ENCODE measurements at places on chromosomes 1 and 21.

DNA sequence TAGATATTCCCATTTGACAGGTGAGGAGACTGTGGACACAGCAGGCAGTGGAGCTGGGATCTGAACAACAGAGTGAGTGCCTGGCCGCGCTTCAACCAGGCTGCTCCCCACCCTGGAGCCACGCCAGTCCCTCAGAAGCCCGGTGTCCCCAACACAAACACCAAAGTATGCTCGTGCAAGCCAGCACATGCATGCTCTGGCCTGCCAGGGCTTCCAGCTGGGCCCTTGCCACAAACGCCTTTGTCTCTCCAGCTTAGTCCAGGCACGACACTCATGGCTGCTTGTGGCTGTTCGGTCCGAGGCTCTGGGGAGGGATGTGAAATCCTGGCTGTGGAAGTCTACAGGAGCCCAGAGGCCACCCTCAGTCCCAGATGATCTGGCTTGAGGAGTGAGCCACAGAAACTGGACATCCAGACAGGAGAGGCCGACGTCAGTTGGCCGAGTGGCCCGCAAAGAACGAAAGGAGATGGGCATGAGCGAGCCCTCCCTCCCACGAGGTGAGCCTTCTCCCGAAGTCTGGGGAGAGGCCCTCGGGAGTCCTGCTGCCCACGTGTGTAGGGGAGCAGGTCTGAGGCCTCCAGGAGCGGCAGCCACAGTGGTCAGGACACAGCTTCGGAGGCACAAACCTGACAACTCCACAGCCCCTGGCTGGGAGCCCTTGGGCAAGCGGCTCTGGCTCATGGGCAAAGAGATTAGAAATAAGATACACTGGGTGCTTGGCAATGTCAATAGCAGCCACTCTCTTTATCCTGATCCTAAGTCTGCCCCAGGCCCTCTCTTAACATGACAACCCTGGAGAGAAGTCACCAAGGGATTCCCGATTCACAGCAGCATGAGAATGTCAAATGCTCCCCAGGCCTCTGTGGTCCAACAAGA is 117.1 kb upstream of the IFFO2 start:
- DNase-seq: no peak

DNA sequence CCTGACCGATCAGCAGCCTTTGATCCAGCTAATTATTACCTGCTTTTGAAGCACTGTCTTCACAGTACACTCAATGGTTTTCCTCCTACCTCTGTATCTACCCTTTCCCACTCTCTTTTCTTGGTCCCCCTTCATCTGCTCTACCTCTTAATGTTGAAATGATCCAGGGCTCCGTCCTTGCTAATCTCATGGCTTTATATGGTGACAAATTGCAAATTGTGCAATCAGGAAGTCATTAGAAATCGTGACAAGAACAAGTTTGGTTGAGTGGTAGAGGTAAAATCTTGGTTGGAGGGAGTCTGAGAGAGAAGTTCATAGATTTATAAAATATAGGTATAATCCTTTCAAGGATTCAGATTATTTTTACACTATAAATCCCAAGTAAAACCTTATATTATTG is 9.6 kb upstream of the CYB5R1 start:
- no peak for DNase-seq

DNA sequence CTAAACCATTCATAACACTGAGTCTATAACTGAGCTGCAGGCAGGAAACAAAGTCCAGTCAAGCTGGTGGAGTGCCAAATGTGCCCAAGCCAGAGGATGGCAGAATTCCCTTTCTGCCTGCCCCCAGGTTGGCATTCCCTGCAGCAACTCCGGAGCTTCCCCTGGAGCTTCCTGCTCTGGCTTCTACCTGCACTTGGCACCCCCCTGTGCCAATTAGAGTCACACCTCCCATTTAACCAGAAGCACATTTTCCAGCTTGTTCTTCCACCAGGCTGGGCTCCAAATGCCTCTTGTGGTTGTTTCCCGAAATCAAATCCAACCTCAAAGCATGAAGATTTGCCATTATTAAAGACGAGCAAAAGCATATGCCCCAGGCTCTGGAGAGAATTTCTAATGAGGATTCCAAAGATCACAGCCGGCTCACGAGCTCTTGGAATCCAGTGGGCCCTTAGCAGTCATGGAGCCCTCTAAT is 294.5 kb downstream of the RRAGC start:
- no peak for DNase-seq

DNA sequence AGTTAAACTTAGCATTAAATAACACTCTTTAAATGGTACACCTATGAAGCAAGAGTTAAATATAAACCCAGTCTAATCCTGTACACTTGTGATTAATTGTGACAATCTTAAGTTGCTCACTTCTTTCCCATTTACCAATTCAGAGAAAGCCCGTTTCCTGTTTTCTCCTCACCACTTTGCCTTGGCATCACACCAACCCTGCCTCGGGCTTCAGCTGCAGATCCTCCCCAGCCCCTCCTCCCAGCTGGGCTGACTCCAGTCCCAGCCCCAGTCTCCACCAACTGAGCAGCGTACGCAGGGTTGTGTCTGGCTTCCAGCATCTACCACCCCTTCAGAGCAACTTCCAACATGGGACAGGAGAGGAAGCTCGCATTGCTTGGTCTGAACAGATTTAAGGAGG is 4.1 kb downstream of the PYCR2 start:
- peak; percentile 68 for DNase-seq

- no peak for DNase-seq
Observed at GRCh38 chr1:229156872-229157271, 114.0 kb upstream of the RAB4A start.

DNA sequence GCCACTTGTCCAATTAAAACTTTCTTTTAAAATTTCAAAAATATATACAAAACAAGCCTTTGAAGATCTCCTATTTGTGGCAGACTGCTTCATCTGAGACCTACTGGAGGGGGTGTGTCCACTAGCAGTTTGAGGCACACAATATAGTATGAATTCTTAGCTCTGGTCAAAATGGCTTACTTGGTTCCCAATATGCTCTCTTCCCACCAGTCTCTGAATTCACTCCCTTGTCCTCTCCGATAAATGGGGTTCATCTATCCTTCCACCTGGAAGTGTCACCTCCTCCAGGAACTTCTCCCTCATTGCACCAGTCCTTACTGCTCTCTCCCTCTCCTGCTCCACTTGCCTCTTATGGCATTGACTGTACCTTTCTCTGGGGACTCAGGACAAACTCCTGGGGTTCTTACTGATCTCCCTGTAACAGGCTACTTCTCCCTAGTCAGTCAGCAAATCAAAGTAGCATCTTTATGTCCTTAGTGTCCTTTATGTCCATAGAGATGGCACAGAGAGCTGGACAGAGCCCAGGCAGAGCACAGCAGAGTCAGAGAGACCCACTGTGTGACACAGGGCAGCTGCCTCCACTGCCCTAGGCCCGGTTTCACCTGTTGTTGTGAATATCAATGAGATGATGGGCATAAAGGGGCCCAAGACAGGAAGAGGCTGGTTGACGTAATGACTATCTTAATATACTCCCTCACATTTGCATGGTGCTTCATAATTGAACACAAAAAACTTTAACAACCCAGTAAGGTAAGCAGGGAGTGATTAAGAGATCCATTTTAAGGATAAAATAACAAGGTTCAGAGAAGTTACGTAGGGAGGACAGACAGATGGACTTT is 3.6 kb downstream of the ASAP3 start:
- no peak for DNase-seq

GRCh38 chr1:98280049-98280448 is 359.2 kb upstream of the DPYD start:
- DNase-seq: no peak

DNA sequence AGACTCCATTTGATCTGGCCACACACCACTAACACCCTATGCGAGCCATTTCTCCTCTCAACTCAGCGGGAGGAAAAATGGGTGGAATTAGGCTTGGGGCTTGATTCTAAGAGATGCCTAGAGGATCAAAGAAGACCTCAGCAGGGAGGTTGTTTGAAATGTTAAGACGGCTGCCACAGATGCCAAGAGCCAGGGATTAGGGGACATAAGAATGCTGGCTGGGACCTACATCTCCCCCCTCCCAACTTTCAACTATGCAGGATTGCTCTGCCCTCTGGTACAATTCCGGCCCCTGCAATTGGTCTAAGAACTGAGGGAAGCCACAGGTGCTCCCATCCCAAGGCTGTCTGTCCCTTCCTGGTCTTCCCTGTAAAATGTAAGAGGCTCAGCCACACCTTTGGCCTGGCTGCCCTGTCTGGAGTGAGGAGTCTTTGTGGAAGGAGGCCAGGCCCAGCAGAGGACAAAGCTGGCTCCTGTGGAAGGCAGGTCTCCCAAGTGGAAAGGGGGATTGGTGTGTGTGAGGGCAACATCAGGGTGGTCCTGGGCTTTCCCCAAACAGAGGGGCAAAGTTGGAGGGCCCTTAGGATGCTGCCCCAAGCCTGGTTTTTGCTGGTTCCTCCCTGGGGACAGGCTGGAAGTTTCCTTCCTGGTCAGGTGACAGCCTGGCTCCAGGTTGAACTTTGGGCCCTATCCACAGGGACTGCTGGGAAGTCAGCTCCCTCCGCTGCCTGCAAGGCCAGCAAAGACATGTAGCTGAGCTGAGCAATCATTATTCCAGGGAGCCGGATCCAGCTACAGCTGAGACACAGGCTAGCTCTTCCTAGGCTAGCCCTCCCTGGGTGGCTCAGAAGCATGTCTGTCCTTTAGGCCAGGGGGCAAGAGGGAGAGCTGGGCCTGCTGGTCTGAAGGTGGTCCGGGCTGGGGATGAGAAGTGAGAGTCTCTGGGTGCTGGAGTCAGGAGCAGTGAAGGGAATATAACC is 34.5 kb upstream of the SYNC start:
- DNase-seq: no peak

GRCh38 chr1:229191066-229191674 is 79.7 kb upstream of the RAB4A start:
- DNase-seq: no peak

- DNase-seq: no peak
Observed at GRCh38 chr1:247316590-247317197, 15.0 kb downstream of the ZNF496 start.

DNA sequence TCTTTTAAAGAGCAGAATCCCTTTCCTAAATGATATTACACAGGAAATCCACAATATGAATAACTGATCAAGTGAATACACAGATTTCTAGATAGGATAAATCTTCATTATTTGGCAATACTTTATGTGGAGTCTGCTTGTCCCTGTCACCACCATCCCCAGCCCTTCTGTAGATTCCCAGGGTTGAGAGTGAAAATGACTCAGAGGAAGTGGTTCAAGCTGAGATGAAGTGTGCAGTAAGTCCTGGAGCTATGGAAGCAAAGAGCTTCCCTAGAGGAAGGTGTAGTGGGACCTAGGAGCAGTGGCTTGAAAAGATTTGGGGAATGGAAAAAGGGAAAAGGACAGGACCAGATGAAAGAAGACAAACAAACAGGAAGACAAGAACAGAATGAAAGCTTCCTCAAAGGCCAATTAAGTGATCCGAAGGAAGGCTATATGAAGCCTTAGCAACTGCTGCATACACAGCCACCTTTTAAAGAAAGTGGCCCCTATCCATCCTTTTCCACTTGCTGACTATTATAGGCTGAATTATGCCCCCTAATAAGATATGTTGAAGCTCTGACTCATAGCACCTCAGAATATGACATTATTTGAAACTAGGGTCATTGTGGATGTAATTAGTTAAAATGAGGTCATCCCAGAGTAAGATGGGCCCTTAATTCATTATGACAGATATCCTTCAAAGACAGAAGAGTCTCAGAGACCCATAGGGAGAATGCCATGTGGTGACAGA is 96.5 kb upstream of the CAMK1G start:
- no peak for DNase-seq

- no peak for DNase-seq
Observed at GRCh38 chr1:52834798-52835197, 7.8 kb upstream of the ZYG11A start.

DNA sequence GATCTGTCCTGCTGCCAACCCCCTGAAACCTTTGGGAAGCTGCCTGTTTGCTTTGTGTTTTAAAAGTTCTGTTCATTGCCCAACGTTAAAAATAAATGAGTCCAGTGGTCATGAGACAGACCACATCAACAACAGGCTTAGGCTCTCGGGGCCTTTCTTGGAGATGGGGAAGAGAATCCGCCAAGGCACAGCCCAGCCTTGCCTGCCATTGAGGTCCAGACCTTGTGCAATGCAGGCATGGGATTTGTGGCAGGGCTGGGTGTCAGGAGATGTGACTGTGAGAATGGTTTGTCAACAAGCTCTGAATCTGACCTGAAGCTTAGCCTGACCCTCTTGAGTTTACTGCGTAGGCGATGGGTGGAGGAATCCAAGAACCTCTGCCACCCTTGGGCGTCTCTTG is 4.2 kb downstream of the SPSB1 start:
- no peak for DNase-seq

- DNase-seq: peak; percentile 71
Observed at GRCh38 chr1:156643778-156644092, 1.8 kb downstream of the BCAN start.

- no peak for DNase-seq
Observed at GRCh38 chr1:80099713-80100112, 1093.2 kb upstream of the ADGRL4 start.

DNA sequence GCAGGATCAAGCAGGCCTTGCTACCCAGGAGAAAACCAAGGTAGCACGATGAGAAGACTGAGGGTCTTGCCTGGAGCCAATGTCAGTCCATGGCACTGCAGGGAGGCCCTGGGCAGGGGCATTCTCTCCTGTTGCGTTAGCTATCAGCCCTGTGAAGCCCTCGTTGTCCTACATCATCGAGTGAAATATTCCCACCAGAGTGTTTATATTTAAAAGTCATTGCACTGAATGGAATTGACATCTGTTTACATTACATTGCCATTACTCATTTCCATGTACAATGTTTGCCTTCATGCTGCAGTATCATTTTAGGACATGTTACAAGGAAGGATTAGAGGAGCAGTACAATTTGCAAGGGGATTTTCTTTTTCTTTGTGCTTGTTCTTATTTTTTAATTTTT is 243.9 kb downstream of the KAZN start:
- DNase-seq: no peak

DNA sequence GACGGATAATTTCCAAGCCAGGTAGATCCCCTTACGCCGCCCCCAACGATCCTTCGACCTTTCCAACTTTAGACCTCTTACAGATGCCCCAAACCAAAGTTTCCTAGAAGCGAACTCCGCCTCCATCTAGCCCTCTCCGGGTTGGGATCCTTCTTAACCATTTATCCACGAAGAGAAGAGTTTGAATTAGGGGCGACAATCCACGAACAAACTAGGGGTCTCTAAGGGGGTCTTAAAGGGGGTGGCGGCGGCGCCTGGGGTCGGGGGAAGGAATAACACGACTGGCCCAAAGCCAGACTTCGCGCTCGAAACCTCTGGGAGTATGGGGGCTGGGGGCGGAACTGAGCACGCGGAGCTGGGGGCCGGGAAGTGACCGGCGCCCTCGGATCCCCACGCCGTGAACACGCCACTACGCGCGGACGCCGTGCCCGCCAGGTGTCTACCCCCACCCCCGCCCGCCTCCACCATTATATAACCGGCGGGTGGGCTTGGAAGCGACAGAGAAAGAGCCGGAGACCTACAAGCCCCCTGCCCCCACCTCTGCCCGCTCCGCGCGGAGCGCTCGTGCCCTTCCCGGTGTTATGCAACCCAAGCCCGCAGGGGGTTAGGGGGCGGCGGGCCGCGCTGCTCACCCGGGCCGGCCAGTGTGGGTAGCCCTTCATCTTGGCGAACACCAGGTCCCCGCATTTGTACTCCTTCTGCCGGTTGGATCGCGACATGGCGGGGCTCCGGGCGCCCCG is 594 bp downstream of the HDGF start:
- DNase-seq: peak; percentile 51

- no peak for DNase-seq
Observed at GRCh38 chr21:39386899-39387298, 38.0 kb upstream of the HMGN1 start.
